A375 (cell line): ENCODE measurements at places on chromosomes 5 and 9. TPM values are rescaled to one million over a fixed set of nuclear protein-coding genes. Genes with fewer than 3 reads are reported as not detected.

Gene ADAMTS16
- total RNA-seq = 3.7 and 5.0 TPM in 2 replicates

Gene LCP2
- total RNA-seq = 0.05 and 1.1 TPM in 2 replicates

Gene DCAF10
- total RNA-seq = 8.9 and 9.6 TPM in 2 replicates

Gene PCDHA1
- total RNA-seq = 2.1 and 2.5 TPM in 2 replicates

Gene ASB6
- total RNA-seq = 29.0 and 34.0 TPM in 2 replicates

Gene LAMC3
- 0.11 and 1.5 TPM in 2 replicates for total RNA-seq

Gene TTC23L
- not detected in 2 replicates for total RNA-seq

Gene PCDH1
- 37.9 and 41.7 TPM in 2 replicates for total RNA-seq

Gene RNF180
- 3.0 and 3.5 TPM in 2 replicates for total RNA-seq

Gene PCDHA11
- total RNA-seq = 1.9 and 4.9 TPM in 2 replicates

Gene IFNA2
- not detected in 2 replicates for total RNA-seq

Gene SLC1A1
- 10.5 and 10.8 TPM in 2 replicates for total RNA-seq

Gene PCDHB14
- total RNA-seq = 1.8 and 2.9 TPM in 2 replicates

Gene CFAP77
- 0.26 TPM in 1 of 2 replicates, not detected in the other for total RNA-seq

Gene HDHD3
- 7.3 and 9.9 TPM in 2 replicates for total RNA-seq

Gene GPR150
- total RNA-seq = not detected in 2 replicates

Gene PTPRD
- 8.1 and 9.4 TPM in 2 replicates for total RNA-seq

Gene ADAMTS19
- 0.13 TPM in 1 of 2 replicates, not detected in the other for total RNA-seq

Gene NME5
- total RNA-seq = not detected in 2 replicates

Gene PCAT7
- total RNA-seq = 9.3 and 9.9 TPM in 2 replicates

Gene TSSK1B
- 0.11 TPM in 1 of 2 replicates, not detected in the other for total RNA-seq
